Esophagus squamous epithelium (tissue), 5 donors: ENCODE measurements at places on chromosomes 4 and X.

DNA sequence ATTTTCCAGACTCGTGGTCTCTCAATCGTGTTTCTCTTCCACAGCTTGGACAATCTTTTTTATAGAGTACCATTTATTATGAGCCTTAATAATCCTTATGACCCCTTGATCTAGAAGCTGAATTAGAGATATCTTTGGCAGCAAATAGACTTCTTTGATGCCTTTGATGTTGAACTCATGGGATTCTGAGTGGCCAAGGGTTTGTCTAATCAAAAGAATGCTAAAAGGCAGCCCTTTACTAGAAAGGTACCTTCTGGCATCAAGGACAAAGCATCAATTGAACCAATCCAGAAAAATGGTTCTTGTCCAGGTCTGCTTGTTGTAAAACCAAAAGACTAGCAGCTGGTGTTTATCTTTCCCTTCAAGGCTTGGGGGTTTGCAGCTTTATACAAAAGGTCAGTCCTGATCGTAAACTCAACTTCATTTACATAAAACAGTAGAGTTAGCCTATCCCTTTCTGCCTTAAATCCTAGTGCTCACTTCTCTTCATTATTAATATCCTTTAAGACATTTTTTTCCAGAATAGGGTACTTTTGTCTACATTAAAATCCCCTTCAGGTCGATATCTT lies 411.3 kb downstream of the FAT4 start:
- no peak for DNase-seq

DNA sequence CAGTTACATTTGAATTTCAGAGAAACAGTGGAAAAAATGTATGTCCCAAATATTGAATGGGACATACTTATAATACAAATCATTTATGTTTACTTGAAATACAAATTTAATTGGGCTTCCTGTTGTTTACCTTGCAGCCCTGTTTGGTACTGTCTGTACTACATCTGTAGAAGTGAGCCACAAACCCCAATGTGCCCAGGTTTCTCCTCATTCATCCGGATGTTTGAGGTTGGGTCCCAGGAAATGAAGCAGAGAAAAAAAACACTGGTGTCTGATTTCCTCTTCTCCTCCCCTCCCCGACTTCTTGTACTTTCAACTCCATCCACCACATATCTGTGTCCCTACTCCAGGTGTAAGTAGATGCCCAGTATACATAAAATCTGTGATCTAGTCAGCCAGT lies 27.1 kb upstream of the SCRG1 start:
- DNase-seq: no peak

GRCh38 chr4:5051278-5052203 lies at the start of gene STK32B:
TSS of gene STK32B (plus strand) at chr4:5051480.
- no peak for DNase-seq

GRCh38 chr4:46123913-46124755 lies at the start of gene GABRG1:
TSS of gene GABRG1 (minus strand) at chr4:46124054. CDS start at chr4:46123913, 141 bp downstream.
- DNase-seq: no peak

GRCh38 chrX:149493567-149494562 lies 11.2 kb downstream of the IDS start:
- no peak for DNase-seq

DNA sequence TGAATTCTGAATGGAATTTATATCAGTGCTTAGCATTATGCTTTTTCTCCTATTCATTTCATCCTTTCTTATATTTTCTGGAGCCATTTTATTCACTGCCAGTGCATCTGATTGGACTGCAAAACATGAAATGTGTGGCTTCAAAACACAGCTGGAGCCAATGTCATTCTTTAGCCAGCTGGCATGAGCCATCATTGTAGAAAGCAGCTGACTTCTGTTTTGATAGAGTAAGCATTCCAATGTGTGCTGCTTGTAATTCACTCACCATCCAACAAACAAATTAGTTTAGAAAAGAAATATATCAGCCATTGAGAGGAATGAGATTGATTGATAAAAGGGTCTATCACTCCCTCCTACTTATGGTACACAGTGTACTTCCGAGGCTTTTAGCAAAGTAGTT lies 2616.0 kb downstream of the ARAP2 start:
- DNase-seq: no peak

DNA sequence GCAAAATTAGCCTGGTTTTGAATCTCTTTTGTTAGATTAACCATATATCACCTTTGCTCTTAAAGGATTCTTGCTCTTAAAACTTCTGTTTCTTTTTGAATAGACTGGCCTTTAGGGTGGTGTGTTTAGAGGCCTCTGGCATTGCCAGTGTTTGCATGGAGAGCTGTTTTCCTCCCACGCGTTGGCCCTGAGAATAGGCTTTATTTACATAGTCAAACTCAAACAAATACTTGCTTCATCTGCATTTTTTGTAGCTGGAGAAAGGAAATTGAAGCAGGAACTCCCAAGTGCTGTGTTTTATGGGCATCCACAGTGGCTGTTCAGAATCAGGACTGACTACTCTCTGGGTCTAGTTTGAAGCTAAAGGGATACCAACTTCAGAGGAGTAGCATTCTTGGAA lies 2.7 kb downstream of the SHROOM2 start:
- DNase-seq: no peak
